MCF 10A (cell line): ENCODE measurements at places on chromosomes 16 and 17. TPM values are rescaled to one million over a fixed set of nuclear protein-coding genes. Genes with fewer than 3 reads are reported as not detected.

CSF3 gene
- total RNA-seq = 9.6 and 17.1 TPM in 2 replicates

TPSAB1 gene
- total RNA-seq = not detected in 2 replicates

GRCh38 chr16:88282564-88283395 is 100.0 kb upstream of the ZNF469 start:
- H3K4me1 ChIP-seq = peaks cover 6% of the 10 kb centered on the region
- no peaks in the 10 kb centered on the region for H3K27me3 ChIP-seq
- no peaks in the 10 kb centered on the region for H3K36me3 ChIP-seq

- no peaks in the 10 kb centered on the region for H3K36me3 ChIP-seq
- no peak for DNase-seq
- H3K4me1 ChIP-seq = peaks cover 15% of the 10 kb centered on the region
- H3K27ac ChIP-seq = no peak overlapping the region
- no peak overlapping the region for H3K4me3 ChIP-seq
Measured at GRCh38 chr16:11634312-11634711, 33.9 kb upstream of the SNN start.
